ENCODE measurements at places on chromosomes 5 and 9.

DNA sequence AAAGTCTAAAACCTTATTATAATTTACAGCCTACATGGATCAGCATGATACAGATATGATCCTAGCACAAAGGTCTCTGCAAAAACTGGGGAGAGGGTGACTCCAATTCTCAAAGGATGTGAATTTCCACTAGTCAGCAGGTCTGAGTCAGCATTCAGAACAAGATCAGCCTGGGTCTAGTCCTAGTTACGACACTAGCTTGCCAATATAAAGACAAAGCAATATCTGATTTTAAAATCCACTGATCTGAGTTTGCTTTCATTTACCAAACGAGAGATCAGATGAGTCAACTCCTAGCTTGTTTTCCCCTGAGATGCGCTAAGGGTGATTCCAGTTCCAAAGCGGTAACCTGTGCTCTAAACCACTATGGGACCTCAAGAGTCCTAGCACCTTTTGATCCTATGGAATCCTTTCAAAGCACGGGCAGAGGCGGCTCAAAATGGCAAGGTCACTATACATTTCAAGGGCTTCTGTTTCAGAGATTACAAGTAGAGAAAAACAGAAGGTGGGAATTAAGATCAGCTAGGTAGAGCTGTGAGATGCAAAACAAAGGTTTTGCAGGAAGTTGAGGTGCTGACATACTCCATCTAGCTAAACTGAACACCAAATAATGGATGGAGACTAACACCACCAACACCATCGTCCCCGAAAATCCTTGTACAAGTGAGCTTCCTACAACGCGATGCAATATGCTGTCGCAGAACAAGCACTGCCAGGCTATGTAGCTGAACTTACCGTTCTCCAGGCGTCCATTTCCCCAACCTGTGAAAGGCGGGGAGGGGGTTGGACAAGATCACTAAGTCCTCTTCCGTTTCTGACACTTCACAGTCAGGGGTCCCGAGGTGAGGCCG, 906 bp downstream of the SLC25A51 start:
- peak; percentile 2 for DNase-seq

- no peak for DNase-seq
Measured at GRCh38 chr9:135906291-135907005, 898 bp downstream of the CAMSAP1 start.

DNA sequence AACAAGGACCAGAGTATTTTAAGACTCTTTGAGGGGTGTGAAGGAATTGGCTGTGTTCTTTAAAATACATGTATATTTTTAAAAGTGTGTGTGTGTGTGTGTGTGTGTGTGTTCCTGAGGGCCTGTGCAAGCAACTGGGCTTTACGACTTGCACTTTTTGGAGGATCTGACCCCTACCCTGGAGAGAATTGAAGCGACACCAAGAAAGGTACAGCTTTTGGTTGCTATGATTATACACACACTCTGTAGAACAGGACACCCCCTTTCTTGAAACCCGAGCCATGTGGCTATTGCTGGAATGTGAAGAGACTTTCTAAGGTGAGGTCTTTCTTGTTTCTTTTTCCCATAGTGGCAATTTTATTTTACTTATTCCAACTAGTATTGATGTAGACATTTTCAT, 988 bp downstream of the SHISAL2B start:
- DNase-seq = no peak

DNA sequence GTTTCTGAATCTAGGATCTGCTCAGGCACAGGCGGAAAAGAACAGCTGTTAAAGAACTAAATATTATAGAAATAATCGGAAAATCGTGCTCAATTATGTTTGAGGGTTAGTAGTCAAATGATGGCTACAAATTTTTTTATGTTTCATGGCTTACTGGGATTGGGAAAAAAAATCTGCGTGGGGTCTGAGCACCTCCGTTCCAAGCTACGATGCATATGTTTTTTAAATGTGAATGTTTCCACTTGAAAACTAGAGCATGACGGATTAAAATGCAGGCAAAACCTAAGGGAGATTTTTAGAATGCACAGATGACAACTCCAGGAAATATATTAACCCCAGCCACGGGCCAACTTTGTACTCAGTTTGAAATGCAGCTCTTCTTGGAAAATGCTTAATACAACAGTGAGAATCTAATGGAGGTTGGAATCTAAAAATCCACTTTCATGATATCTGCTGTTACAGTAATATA, 5.3 kb downstream of the OTP start:
- DNase-seq = no peak

GRCh38 chr5:94218374-94218773, 400.0 kb downstream of the KIAA0825 start:
- no peak for DNase-seq

- DNase-seq = no peak
Measured at GRCh38 chr9:38342096-38342495, 50.4 kb upstream of the ALDH1B1 start.

- DNase-seq = no peak
Measured at GRCh38 chr5:139862313-139862712, 66.7 kb downstream of the PSD2 start.

DNA sequence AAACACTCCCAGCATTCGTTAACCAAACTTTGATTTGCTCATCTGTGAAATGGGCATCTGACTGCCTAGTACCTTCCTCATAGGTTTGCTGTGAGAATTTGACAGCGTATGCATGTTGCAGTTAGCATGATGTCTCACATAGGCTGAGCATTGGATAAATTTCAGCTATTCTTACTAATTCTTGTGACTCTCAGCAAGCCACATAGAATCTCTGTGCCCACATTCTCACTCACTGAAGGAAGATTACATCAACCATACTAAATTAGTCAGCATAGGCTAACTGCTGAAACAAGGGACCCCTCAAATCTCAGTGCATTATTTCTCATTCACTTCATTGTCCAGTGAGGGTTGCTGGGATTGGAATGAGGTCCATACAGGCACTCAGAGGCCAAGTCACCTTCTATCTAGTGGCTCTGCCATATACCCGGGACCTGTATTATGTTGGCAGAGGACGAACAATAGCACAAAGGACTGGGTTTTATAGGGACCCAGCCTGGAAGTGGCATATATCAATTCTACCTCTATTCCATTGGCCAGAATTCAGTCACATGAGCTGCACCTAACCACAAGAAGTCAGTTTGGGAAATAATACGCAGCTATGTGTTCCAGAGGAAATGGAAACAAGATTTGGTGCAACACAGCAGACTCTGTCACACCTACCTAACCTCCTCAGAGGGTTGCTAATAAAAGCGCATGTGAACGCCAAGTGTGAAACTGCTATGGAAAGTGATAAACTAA, 4.2 kb upstream of the PTGER4 start:
- peak; percentile 68 for DNase-seq

DNA sequence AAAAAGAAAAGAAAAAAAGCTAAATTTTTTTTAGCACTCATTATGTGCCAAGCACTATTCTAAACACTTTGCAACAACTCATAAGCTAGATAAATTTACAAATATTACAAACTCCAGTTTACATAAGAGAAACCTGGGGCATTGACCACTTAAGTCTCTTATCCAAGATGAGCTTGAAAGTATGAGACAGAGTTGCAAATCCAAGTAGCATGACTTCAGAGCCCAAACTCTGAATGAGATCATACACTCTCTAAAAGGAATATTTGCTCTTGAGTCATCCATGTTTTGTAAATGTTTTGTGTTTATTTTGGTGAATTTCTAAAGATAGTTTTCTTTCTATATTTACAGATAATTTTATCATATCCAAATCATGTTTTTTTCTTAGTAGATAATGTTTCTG, 4.0 kb upstream of the SHOC1 start:
- no peak for DNase-seq

- no peak for DNase-seq
Measured at GRCh38 chr9:109993250-109993978, 213.4 kb downstream of the PALM2AKAP2 start.

DNA sequence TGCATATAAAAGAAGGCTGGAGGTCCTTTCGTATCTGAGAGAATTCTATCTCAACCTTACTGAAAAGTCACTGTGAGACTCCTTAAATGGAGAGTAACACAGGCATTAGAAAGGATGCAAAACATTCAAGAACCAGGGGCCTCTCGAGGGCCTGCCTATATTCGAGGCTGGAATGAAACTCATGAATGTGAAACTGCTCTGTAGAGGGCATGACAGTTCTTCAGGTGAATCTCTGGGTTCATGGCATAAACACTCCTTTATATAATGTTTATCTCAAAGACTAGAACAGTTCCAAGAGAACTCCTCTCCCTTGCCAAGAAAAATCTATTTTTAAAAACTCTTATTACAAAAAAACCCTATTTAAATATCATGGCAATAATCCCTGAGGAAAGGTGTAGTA, 113.9 kb downstream of the SEC61B start:
- no peak for DNase-seq

- DNase-seq = no peak
Measured at GRCh38 chr5:179912386-179912785, 4.7 kb upstream of the TBC1D9B start.

GRCh38 chr9:3447143-3447542, 78.7 kb downstream of the RFX3 start:
- DNase-seq = no peak

GRCh38 chr9:116673375-116673774, 13.7 kb upstream of the TRIM32 start:
- no peak for DNase-seq

GRCh38 chr9:4277531-4277991, 22.3 kb downstream of the GLIS3 start:
- no peak for DNase-seq

DNA sequence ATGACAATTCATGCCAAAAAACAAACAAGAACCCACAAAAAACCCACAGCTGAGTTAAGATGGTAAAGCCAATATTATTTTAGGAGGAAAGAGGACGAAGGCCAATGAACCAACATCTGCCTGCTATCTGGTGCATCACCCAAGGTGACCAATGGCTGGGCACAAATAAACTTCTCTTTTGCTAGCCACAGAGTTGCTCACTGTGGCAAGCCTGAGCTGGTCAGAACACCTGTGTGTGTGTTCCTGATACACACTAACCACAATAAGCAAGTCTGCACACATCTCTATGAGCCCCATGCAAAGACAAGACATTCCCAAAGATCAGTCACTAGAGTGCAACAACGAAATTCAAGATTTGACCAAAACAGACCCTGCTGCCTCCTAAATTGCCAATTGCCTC, 63.1 kb downstream of the RNF38 start:
- no peak for DNase-seq

GRCh38 chr9:136650021-136650420, 12.7 kb upstream of the EGFL7 start:
- no peak for DNase-seq

DNA sequence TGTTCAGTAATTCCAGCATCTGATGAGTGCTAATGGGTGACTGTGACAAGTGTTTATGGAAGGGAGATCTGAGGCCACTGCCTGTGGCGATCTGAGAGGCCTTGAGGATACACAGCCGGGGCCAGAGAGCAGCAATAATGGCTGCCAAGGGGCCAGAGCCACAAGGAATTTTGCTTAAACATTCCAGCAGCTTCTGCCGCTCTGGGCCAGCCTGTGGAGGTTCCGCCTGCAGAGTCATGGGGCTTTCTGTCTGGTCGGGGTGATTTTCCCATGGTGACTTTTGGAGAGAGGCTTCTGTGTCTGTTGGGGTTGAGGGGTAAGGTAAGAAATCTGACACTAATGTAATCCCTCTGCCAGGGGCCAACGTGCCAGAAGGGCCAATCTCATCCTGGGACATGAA, 353.5 kb downstream of the ADAMTS6 start:
- DNase-seq = no peak

DNA sequence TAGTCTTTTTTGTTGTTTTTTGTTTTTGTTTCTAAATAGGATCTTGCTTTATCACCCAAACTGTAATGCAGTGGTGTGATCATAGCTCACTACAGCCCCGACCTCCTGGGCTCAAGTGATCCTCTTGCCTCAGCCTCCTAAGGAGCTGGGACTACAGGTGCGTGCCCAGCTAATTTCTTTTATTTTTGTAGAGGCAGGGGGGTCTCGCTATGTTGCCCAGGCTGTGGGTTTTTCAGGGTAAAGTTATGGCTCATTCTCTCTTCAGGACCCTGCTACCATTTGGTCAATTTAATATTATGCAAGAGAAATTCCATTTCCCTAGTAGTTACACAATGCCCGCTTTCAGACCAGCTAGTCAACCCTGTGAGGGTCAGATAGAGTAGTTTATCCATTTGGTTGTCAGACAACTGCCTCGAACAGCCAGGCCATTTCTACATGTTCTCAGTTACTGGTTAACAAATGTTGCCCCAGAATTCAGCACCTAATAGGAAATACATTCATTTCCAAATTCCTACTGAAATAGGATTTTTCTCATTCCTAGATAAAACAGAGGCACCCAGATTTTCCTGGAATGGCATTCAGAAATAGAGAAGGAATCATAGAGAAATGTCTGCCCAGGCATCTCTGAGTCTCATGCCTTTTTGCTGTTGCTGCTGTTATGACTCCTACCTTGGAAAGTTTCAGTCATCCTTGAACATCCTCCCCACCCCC, 6.4 kb upstream of the GLIS3 start:
- DNase-seq = no peak

- no peak for DNase-seq
Measured at GRCh38 chr9:88075966-88076285, 62.3 kb downstream of the SPATA31C2 start.

- no peak for DNase-seq
Measured at GRCh38 chr5:79475152-79475466, 38.8 kb downstream of the HOMER1 start.

DNA sequence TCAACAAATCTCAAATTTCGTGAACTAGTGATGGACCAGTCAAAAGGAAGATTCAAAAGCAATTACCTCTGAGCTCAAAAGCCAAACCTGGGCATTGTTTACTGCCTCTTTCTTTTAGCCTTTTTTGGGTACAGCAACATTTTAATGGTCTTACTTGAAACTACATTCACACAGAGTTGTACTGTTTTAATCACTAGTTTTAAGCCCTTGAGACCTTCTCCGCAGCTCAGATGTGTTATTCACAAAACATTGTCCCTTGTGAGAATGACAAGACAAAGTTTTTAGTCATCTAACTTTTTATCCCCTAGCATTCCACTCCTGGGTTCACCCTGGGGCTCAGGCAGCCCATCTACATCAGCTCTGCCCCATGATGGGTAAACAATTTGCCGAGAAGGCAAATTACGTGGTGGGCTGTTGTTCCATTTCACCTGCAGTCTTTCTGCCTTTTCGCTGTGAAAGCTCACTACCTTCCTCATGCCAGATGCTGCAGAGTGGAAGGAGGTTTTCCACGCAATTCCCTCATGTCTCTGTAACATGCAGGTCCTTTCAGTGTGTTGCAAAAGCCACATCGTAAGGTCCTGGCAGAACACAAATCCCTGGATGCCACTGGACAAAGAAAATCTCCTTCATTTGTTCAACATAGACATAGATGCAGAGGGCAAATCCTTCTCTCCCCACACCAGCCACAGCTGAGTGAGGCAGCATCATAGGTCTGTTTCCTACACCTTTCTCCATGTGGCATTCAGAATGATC, 175.7 kb downstream of the EBF1 start:
- no peak for DNase-seq

GRCh38 chr5:11909471-11909870, 5.2 kb upstream of the CTNND2 start:
- DNase-seq = no peak

DNA sequence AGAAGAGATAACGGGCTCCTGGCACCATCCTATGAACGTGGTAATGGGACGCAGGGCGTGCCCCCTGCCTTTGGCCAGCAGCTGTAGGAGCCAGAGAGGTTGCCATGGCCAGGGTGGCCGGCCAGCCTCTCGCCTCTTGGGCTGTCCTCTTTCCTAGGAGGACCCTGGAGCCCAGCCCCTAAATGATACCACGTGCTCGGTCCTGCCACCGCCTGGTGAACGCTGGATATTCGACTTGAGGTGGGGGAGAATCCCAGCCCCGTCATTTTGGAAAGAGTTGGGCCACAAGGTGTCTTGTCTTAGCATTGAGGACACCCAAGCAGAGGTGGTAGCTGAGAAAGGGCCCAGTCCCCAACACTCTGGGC, 391 bp upstream of the NRG2 start:
- DNase-seq = no peak

Data from CD4-positive, alpha-beta T cell treated with Interleukin-10 for 1 hour (primary cell).